ENCODE measurements at places on chromosomes 13 and 19.

GRCh38 chr13:109794095-109794494 lies 7.7 kb upstream of the IRS2 start:
- no peak for DNase-seq

DNA sequence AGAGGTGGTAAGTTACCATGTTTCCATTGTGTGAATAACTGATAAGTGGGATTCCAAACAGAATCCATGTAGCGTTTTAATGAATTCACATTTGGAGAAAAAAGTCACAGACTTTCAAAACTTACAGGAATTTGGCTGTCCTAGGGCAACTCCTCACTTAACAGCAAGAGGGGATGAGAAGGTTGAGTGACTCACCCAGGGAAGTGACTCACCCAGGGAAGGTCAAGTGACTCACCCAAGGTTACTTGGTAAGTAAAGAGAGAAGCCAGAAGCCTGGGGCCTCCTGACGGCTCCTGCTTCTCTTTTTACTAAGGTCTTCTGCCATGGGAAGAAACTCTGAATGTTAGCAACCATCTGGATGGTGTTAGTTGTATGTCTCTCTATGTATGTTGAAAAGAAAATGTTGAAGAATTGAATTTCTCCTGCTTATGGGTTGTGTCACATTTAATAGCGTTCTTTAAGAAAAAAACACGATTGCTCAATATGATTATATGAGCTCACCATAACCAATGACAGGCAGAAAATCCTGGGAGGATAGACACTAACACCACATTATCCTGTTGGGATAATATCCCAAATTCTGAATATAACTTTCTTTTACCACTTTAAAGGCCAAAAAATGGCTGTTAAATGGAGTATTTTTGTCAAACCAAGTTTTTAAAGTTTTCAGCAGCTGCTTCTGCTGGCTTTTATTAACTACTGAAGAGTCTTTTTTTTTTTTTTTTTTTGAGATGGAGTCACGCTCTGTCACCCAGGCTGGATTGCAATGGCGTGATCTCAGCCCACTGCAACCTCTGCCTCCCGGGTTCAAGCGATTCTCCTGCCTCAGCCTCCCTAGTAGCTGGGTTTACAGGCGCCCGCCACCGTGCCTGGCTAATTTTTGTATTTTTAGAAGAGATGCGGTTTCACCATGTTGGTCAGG lies 195.6 kb downstream of the GGACT start:
- DNase-seq, result no peak

DNA sequence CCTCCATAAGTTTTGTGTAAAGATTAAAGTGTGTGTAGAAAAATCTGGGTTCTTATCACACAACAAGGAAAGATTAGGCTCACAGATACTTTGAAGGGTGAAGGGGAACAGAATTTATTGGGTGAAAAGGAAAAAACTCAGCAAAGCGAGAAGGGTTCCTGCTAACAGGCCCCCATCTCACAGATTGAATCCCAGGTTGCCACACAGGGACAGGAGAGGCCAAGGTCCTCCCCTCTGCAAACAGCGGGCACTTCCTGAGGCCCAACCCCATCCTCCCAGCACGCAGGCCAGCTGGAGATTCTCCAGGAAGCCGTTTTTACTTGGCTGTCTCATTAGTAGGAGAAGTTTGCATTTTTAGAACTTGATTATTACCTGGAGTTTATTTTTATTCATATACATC lies 15.2 kb upstream of the ERCC5 start:
- no peak for DNase-seq

GRCh38 chr13:101751488-101751887 lies 299.0 kb downstream of the ITGBL1 start:
- DNase-seq, result peak; percentile 42

DNA sequence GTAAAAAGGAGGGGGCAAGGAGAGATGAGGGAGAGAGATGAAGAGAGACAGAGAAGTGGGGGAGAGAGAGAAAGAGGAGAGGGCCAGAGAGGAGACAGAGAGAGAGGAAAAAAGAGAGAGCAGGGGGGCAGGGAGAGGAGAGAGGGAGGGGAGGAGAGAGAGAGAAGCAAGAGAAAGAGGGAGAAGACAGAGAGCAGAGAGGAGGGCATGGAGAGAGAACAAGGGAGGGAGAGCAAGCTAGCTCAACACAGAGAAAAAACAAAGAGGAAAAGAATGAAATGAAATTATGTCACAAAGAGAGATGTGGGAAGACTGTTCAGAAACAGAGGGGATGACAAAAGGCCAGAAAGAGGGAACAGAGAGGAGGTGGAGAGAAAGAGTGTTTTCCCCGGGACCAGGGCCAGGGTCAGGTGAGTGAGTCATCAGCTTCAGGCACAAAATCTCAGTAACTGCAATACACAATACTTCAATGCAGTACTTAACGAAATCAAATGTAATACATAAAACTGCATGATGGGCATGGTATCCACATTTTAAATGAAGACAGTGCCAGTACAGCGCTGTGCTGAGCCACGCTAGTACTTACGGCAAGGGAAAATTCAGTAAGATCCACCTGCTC lies 4.8 kb downstream of the KLK7 start:
- DNase-seq, result no peak

DNA sequence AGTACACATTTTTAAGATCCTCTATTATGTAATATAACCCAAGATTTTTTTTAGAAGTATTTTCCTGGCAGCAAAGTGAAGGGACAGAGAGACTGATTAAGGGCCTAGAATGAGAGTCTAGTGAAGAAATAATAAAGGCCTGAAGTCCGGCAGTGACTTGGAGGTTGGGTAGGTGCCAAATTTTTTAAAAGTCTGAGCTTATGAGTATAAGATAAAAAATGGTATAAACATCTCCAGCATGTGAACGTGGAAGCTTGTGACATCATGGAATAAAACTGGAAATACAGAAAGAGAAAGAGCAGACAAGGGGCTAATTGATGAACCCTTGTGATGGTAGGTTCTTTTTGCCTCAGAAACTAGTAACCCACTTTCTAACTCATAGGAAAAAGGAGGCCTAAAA lies 174.6 kb downstream of the SUCLA2 start:
- DNase-seq, result no peak

DNA sequence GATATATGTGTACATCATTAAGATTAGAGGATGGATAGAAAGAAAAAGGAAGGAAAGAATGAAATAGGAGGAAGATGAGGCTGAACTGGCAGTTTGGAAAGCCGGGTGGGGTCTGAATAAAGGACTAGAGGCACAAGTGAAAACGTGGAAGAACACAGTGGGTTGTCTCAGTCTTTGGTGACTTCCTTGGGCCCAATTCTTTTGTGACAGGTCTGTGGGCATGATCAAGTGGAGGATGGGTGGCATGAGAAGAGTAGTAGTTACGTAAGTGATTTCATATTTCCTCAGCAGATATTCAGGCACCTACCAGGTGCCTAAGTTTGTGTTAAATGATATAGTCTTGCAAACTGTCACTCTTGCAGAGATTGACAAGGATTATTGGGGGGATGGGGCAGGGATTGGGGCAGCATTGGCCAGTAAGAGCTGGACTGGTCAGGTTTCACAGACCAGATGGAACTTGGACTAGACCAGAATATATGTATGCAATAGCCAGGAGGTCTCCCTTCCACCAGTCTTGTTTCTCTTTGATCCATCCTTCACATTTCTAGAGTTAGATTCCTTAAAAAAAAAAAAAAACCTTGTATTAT lies 2.7 kb downstream of the TPP2 start:
- no peak for DNase-seq

GRCh38 chr13:76992548-76993001 lies 694 bp downstream of the CLN5 start:
- DNase-seq, result no peak

Data from NCI-H2081 treated with DMSO at 0.1 percent for 48 hours (cell line).